ENCODE measurements at places on chromosomes 6 and 20. TPM values are rescaled to one million over a fixed set of nuclear protein-coding genes. Genes with fewer than 3 reads are reported as not detected.

The IGF2R gene
- total RNA-seq: 104 TPM

The MRPS18A gene
- total RNA-seq: 29.8 TPM

The ATRN gene
- total RNA-seq: 8.6 TPM

The GSTA3 gene
- not detected for total RNA-seq

The EMILIN3 gene
- total RNA-seq: 0.53 TPM

The CCN6 gene
- not detected for total RNA-seq

The PPP1R3G gene
- 1.1 TPM for total RNA-seq

The NMBR gene
- total RNA-seq: not detected

The TRIM10 gene
- not detected for total RNA-seq

The PNLDC1 gene
- total RNA-seq: not detected

The CDSN gene
- not detected for total RNA-seq

GRCh38 chr6:158115102-158115501, 53.0 kb downstream of the SERAC1 start:
- DNase-seq: no peak
- peaks cover 50% of the 10 kb centered on the region for H3K36me3 ChIP-seq
- H3K27me3 ChIP-seq: no peaks in the 10 kb centered on the region
- no peak overlapping the region for H3K27ac ChIP-seq
- no peak overlapping the region for H3K4me3 ChIP-seq
- no peaks in the 10 kb centered on the region for H3K4me1 ChIP-seq

GRCh38 chr6:36827261-36828079, 11.8 kb downstream of the CPNE5 start:
- H3K27me3 ChIP-seq: no peaks in the 10 kb centered on the region
- H3K27ac ChIP-seq: peak overlapping the region; percentile 38
- H3K4me3 ChIP-seq: no peak overlapping the region
- DNase-seq: no peak

- H3K4me1 ChIP-seq: no peaks in the 10 kb centered on the region
- H3K36me3 ChIP-seq: no peaks in the 10 kb centered on the region
- no peak for DNase-seq
- H3K27me3 ChIP-seq: no peaks in the 10 kb centered on the region
- H3K4me3 ChIP-seq: peak overlapping the region; percentile 87
These were observed 817 bp upstream of the RNF217 start for GRCh38 chr6:124961464-124961776.

GRCh38 chr6:150412221-150412620, 43.4 kb downstream of the IYD start:
- no peak overlapping the region for H3K4me3 ChIP-seq
- H3K27ac ChIP-seq: no peak overlapping the region
- no peaks in the 10 kb centered on the region for H3K4me1 ChIP-seq

DNA sequence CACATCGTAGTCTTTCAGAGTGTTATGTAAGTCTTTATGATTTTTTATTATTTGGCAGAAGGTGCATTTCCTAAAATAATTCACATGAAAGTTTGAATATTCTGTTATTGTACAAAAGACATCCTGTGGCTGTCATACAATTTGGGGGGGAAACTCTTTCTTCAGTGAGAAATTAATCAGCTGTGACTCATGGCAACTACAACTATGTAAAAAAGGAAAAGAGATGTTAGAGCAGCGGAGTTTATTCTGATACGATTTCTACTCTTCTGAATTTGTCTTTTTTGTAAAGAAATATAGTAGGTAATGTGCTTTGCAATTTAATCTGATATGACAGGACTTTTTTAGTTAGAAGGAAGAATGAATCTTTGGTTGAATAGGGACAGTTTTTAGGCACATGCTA, 14.2 kb downstream of the COL19A1 start:
- H3K4me3 ChIP-seq: no peak overlapping the region
- no peak overlapping the region for H3K27ac ChIP-seq
- H3K27me3 ChIP-seq: no peaks in the 10 kb centered on the region
- no peak for DNase-seq
- no peaks in the 10 kb centered on the region for H3K4me1 ChIP-seq

DNA sequence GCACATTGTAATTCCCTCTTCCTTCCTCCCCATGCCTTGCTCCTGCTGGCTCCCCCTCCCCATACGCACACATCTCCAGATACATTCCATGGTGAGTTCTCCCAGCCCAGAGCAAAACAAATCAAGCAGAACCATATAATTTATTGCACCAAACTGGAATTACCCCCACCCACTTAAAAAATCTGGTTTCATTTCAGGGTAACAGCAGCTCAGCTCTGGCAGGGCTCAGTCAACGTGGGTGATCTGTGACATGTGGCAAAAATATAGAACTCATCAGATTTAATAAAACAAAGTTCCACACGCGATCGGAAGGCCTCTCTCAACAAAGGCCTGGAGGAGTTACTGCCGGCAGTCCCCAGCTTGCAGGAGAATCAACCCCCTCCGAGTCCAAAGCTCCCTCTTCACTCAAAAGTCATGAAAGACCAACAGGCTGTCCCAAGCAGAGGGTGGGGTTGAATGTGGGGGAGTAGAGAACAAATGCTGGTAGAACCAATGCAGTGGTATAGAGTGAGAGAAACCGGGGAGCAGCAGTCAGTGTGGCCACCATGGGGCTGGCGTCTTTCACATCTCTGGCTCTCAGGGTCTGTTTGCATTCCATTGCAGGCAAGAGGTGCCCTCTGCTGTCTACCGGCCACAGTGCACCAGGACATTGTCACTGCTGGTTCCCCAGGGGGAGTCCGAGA, 323.3 kb upstream of the NT5E start:
- H3K4me3 ChIP-seq: peak overlapping the region; percentile 6
- no peaks in the 10 kb centered on the region for H3K36me3 ChIP-seq
- no peak for DNase-seq
- no peaks in the 10 kb centered on the region for H3K4me1 ChIP-seq
- no peaks in the 10 kb centered on the region for H3K27me3 ChIP-seq

DNA sequence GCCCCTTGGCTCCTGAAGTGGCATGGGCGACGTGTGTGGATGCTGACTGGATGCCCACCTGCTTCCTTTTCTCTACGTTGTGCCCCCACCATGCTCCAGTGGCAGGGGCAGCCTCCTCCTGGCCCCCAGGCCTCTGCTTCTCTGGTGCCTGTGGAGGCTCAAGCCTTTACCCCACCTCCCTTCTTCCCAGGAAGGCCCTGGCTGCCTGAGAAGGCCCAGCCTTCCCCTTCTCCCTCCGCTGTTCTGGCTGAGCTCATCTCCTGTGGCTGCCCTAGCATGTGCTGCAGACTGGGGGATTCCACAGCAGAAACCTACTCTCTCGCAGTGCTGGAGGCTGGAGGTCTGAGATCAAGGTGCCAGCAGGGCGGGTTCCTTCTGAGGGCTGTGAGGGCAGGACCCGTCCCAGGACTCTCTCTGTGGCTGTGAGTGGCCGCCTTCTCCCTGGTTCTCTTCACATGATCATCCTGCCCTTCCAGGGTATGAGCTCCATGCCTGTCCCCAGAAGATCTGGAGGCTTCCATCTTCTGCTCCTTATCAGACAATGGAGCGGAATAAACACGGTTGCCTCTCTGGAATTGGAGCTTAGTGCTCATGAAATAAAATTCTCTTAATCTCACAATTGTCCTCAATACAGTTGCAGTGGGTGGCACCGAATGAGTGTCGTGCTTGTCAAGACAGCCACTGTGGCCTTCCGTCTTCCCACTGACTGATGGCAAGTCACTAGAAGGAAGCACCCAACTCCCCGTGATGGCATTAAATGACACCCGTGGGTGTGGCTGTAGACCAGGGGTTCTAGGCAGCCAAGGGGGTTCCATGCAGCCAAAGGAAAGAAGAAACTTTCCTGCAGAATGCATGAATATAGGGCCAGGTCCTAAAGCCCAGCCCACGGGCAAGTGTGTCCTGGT, 25.1 kb downstream of the PHACTR3 start:
- DNase-seq: no peak
- H3K36me3 ChIP-seq: no peaks in the 10 kb centered on the region
- no peak overlapping the region for H3K27ac ChIP-seq
- H3K4me1 ChIP-seq: no peaks in the 10 kb centered on the region
- no peaks in the 10 kb centered on the region for H3K27me3 ChIP-seq

GRCh38 chr6:2412731-2413130, 167.3 kb upstream of the GMDS start:
- no peak for DNase-seq
- H3K4me1 ChIP-seq: peaks cover 7% of the 10 kb centered on the region
- H3K27me3 ChIP-seq: no peaks in the 10 kb centered on the region
- no peak overlapping the region for H3K27ac ChIP-seq
- no peaks in the 10 kb centered on the region for H3K36me3 ChIP-seq

DNA sequence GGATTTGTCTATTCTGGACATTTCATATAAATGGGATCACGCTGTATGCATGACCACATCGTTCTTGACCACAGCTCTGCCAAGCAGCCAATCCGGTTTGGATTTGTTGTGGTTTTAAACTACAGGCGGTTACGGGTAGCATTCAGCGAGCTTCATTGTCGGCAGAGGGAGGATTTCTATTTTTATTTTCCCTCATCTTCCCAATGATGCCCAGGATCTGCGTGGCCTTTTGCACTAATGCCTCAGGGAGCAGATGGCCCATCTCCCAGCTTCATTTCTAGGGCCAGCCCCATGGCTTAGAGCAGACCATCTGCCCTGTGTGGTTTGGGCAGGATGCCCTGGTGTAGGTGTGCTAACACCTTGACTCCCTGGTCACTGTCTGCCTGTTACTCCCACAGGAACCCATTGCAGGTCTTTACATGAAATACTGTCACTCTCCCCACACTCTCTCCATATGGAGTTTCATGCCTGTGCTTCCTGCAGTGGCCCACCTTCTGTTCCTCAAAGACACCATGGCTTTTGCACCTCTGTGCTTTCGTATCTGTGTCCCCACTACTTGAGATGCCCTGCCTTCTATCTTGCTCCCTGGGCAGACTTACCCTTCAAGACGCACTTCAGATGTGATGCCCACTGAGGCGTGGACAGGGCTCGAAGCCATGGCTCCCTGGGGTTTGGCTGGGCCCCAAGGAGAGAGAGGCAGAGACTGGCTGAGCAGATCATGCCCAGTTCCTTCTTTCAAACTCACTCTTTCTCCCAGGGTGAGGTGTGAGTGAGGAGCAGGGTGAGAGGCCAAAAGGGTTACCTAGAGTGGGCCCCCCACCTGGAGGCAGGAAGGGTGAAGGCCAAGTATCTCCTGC, 26.0 kb downstream of the SDCBP2 start:
- no peak for DNase-seq
- H3K27ac ChIP-seq: no peak overlapping the region
- no peak overlapping the region for H3K4me3 ChIP-seq
- H3K36me3 ChIP-seq: peaks cover 34% of the 10 kb centered on the region

DNA sequence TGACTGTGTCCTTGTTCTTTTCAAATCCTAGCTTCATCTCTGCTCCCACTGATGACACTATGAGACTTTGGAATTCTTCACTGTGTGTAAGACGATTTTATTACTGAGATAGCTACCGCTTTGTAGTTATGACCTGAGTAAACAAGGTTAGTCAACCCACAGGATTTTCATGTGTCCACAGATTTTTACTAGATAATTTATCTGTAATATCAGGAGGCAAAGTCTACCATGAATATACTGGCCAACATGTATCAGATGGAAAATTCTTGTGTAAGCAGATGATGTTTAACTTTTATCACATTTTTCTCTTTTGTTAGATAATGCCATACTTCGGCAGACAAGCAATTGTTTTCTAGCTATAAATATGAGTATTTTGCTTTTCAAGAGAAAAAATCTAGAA, 119.8 kb downstream of the SGK1 start:
- H3K4me1 ChIP-seq: no peaks in the 10 kb centered on the region
- H3K36me3 ChIP-seq: no peaks in the 10 kb centered on the region
- H3K4me3 ChIP-seq: no peak overlapping the region
- no peak for DNase-seq
- no peak overlapping the region for H3K27ac ChIP-seq

DNA sequence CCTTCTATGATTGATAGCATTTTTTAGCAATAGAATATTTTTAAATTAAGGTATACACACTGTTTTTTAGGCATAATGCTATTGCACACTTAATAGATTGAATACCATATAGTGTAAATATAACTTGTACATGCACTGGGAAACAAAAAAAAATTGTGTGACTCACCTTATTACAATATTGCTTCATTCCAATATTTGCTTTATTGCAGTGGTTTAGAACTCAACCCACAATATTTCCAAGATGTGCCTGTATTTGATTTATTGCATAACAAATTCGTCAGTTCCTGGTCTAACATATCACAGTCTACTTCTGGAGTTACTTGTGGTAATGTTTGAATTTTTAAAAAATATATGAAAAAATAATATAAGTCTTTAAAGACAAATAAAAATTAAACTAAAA, 41.9 kb upstream of the DEFB112 start:
- no peak overlapping the region for H3K4me3 ChIP-seq
- no peaks in the 10 kb centered on the region for H3K4me1 ChIP-seq
- no peaks in the 10 kb centered on the region for H3K36me3 ChIP-seq
- H3K27me3 ChIP-seq: no peaks in the 10 kb centered on the region

- peaks cover 25% of the 10 kb centered on the region for H3K4me1 ChIP-seq
- no peak for DNase-seq
- peak overlapping the region; percentile 7 for H3K27ac ChIP-seq
- peaks cover 21% of the 10 kb centered on the region for H3K36me3 ChIP-seq
- H3K4me3 ChIP-seq: no peak overlapping the region
These were observed 49.1 kb downstream of the TTI1 start for GRCh38 chr20:37984018-37984785.

DNA sequence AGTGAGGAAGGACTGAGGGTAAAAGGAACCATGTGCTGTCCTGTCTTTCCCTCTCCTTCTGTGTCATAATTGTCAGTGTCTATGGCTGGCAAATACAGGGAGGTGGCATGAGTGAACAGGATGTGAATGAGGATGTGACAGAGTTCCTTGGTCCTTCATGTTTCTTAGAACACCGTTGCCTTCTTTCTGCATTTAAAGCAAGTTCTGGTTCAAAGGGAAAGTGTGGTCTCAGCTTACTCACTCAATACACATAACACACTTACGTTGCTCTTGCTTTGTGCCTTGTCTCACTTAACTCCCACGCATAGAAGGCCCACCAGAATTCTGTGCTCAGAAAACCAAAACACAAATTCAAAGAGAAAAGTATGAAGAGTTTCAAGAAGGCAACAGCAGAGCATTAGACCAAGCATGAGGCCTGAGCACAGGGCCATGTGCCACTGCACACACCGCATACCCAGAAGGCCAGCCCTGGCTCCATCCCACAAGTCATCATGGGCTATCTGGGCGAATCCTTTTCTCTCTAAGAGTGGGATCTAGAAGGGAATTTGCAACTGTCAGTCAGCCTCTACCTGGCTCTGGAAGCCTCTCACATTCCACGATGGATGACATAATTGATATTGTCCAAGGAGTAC, 38.9 kb upstream of the SAYSD1 start:
- no peaks in the 10 kb centered on the region for H3K4me1 ChIP-seq
- DNase-seq: no peak
- H3K27ac ChIP-seq: no peak overlapping the region

DNA sequence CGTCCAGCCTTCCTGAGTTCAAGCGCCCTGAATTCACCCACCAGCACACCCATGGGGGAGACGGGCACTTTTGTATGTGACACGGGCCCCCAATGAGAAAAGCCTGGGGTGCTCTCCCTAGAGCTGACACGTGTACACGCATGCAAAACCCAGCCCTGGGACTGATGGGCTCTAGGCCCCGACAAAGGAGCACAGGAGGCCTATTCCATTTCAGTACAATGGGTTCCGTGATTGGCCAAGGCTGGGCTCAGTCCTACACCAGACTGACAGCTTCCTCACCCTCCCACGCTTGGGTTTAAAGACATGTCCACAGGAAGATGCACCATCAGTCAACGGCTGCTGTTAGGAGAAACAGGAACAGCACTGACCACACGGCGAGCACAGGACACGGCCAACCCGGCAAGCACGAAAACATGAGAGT, 8.8 kb downstream of the ZBTB46 start:
- H3K36me3 ChIP-seq: no peaks in the 10 kb centered on the region
- no peak overlapping the region for H3K27ac ChIP-seq
- no peaks in the 10 kb centered on the region for H3K4me1 ChIP-seq
- no peak overlapping the region for H3K4me3 ChIP-seq
- H3K27me3 ChIP-seq: no peaks in the 10 kb centered on the region
